ENCODE measurements at places on chromosomes 3 and 15.

GRCh38 chr15:101306341-101307047 lies 11.4 kb upstream of the SNRPA1 start:
- DNase-seq = no peak

- DNase-seq = no peak
Measured at GRCh38 chr15:75989045-75989444, 23.2 kb downstream of the NRG4 start.

DNA sequence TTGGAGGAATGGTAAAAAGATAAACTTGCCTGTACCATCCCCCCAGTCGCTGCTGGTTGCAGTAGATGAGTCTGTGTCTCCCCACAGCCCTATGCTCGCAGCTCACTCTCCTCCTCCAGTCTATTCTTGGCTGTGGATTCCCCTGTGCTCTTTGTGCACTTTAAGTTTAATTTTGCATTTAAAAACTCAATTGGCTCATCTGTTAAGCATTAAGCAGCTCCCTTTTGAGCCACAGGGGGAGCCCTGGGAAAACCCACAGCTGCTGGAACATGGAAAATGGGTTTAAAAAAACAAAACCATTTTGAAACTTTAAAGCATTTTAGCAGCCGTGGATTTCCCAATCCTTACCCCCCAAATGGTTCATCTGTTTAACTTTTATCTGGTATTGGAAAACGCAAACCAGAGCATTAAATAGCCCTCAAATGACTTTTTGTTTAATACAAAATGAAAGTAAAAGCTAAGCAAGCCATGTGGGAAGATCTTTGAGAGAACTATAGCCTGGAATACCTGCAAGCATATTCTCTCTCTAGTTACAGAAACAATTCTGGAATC lies 536.9 kb downstream of the ZIC1 start:
- no peak for DNase-seq

GRCh38 chr3:93936549-93936948 lies 37.1 kb downstream of the PROS1 start:
- DNase-seq = no peak

- DNase-seq = no peak
Measured at GRCh38 chr3:180516368-180516767, 85.6 kb upstream of the TTC14 start.

GRCh38 chr3:109897734-109898133 lies 560.4 kb upstream of the DPPA4 start:
- DNase-seq = no peak

DNA sequence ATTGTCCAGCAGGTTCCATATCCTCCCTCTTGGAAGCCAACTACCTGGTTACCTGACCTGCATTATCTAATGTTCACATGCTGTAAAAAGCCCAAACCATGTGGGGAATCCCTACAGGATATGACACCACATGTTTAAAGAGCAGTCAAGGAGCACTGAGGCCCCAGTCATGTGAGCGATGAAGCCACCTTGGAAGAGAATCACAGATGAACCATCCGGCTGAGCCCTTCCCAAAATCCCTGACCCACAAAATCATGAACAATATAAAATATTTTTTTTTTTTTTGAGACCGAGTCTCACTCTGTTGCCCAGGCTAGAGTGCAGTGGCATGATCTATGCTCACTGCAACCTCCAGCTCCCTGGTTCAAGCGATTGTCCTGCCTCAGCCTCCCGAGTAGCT lies 10.6 kb upstream of the ANKDD1A start:
- DNase-seq = no peak

GRCh38 chr3:89227218-89227617 lies 119.8 kb downstream of the EPHA3 start:
- DNase-seq = no peak

GRCh38 chr3:111859061-111859973 lies at the start of gene PHLDB2:
PHLDB2 (plus strand) TSS chr3:111859265; CDS start chr3:111884078, 24,813 bp downstream.
- DNase-seq = peak; percentile 57
